ENCODE measurements at places on chromosomes 16 and 17.

DNA sequence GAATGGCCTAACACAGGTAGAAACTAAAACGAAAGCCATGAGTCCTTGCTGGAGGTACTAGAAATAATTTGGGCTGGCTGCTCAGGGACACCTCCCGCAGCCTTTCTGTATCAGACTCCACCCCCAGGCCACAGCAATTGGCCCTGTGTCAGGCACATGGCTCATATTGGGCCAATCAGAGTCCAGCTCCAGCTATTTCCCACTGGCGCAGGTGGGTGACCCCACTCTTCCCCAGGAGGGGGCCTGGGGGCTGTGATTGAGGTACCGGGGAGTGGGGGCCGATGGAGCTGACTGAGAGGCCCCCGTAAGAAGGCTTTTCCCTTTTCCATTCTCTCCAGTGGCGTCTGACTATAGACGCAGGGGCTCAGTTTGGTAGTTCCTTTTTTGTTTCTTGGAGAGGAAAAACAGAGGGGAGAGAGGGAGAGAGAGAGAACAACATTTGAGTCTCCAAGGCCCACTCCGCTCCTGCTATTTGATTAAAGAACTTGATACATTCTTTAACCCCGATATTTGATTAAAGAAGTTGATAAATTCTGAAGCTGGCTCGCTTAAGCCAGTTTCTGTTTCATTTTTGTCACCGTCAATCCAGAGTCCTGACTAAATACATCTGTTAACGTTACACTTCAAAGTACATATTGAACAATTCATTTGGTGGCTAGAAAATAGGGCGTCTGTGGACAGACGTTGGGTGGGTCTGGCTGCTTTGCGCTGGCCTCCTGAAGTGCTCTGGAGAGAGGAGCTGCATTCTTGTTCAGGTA lies 26.3 kb downstream of the FOXL1 start:
- DNase-seq = peak; percentile 33

DNA sequence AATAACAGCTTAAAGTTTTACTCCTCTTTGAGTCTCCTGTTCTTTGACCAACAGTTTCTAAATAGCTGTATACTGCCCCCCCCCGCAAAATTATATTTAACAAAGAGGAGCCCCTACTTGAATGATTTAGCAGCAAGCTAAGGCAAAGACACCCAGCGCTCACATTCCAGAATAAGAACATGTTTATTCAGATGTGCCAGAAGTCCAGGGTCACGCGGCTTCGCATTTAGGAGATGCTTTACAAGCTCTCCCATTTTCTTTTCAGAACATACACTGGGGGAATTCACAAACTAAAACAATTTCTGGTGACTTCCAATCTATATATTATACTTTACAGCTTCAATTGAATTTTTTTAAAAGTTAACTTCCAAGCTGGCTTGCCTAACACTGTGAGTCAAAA lies 5.3 kb downstream of the PLD6 start:
- no peak for DNase-seq

DNA sequence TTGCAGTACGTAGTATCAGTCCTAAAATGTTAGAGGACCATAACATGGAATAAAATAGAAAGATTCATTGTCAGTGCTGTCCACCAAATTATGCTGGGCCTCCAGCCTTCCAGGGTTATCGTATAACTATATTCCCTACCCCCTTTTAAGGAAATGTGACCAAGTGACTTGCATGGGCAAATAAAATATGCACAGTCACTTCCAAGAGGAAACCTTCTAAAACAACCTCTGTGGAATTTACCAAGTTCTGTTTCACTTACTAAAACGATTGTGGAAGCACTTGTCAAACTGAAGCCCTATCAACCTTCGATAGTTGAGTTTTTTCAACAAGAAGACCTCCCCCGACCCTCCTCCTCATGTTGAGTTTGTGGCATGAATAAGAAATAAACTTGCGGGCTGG lies 345.4 kb upstream of the C16orf82 start:
- DNase-seq = no peak

GRCh38 chr16:82190386-82190785 lies 20.4 kb upstream of the MPHOSPH6 start:
- DNase-seq = no peak

DNA sequence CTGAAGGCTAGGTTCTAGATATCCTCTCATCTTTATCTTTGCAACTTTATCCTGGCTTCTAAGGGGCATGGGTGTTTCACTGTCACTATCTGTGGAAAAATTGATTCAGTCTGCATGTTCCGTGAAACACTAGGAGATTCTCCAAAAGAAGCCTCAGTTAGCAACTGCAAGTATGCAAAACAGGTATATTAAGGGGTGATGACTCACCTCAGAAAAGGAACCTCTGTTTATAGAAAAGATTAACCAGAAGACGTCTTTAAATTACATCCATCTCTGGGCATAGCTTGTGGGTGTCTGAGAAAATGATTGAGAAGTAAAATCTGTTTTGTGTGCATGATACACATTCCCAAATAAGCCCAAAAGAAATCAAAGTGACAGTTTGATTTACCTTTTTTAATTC lies 353.8 kb upstream of the HSBP1 start:
- no peak for DNase-seq

DNA sequence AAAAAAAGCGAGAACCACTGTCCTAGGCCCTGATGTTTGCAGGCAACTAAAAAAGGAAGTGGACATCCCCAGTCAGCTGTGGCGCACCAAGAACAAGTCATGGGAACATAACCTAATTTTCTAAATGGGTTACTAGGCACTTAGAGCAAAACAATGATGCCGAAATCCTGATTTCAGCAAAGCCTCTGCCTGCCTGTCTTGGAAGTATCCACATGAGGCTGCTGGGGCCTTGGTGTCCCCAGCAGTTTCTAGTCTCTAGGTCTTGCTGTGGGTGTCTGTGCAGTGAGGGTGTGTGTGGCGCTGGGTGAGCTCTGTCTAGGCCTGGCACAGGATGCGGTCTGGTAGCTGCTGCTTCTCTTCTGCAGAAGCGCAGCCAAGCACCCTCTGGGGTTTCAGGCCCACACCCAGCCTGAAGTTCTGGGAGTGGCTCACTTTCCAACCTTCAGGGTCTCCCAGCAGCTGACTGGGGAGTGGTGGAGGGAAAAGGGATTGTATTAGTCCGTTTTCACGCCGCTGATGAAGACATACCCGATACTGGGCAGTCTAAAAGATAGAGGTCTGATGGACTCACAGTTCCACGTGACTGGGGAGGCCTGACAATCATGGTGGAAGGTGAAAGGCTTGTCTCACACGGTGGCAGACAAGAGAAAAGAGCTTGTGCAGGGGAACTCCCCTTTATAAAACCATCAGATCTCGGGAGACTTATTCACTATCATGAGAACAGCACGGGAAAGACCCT lies 21.1 kb downstream of the STH start:
- no peak for DNase-seq

DNA sequence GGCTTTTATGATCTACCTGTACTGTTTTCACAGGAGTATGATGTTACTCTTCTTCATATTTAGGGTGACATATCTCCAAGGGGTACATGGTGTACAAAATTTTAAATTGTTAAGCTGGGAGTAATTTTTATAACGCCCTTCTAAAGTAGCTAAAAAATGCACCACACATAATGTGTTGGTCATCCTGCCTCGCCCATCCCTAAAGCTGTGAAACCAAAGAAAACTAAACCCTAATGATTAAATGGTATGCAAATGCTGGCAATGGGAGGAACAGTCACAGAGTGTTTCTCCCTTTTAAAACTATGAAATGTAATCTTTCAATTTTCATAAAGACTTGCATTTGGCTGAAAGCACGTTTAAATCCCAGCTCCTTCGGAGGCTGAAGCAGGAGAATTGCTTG lies 2.0 kb upstream of the KRT24 start:
- DNase-seq = no peak

- no peak for DNase-seq
Measured at GRCh38 chr17:16465861-16466338, 26.1 kb downstream of the LRRC75A start.

- DNase-seq = no peak
Measured at GRCh38 chr17:72135546-72136325, 14.9 kb downstream of the SOX9 start.

- DNase-seq = no peak
Measured at GRCh38 chr17:74202938-74203337, 540 bp upstream of the RPL38 start.

DNA sequence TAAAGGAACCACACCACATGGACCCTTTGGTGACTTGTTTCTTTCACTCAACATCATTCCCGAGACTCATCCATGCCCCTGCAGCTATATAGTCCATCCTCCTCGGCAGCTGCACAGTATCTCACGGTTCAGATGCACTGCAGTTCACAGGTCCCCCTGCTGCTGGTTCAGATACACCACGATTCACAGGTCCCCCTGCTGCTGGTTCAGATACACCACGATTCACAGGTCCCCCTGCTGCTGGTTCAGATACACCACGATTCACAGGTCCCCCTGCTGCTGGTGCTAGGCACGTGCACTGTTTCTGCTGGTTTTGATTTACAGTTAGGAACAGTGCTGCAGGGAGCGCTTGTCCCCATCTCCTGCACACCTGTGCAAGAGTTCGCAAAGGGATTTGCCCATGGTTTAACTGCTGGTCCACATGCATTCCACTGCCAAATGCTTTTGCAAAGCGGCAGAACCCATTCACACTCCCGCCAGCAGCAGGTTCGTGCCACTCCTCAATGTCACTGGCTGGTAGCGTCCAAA lies 3.8 kb downstream of the HSDL1 start:
- DNase-seq = no peak

- DNase-seq = peak; percentile 65
Measured at GRCh38 chr16:11687601-11688519, 19.6 kb downstream of the SNN start.

- DNase-seq = no peak
Measured at GRCh38 chr17:82101301-82101715, 3.3 kb upstream of the FASN start.

- no peak for DNase-seq
Measured at GRCh38 chr17:13702266-13702665, 100.5 kb upstream of the HS3ST3A1 start.

GRCh38 chr16:57371494-57372371 lies 557 bp upstream of the CX3CL1 start:
- DNase-seq = no peak

- DNase-seq = no peak
Measured at GRCh38 chr17:79212149-79213087, 137.8 kb downstream of the ENGASE start.

GRCh38 chr16:20611975-20612481 lies 35.9 kb upstream of the ACSM2B start:
- DNase-seq = no peak

DNA sequence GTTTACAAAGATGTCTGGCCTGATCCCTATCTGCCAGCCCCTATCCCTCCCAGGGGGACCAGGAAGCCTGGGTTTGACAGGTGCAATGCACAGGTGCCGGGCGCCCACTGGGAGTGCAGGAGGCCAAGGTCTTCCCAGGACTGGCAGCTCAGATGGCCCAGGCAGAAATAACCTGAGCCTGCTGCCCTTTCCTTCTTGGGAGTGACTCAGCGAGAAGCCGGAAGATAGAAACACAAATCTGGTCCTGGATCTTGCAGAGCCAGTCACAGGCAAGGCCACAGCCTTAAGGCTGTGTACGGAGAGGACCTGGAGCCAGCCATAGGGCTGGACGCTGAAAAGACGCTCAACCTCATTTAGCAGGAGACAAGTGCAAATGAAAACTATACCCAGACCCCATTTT lies 27.7 kb downstream of the GPR142 start:
- no peak for DNase-seq

DNA sequence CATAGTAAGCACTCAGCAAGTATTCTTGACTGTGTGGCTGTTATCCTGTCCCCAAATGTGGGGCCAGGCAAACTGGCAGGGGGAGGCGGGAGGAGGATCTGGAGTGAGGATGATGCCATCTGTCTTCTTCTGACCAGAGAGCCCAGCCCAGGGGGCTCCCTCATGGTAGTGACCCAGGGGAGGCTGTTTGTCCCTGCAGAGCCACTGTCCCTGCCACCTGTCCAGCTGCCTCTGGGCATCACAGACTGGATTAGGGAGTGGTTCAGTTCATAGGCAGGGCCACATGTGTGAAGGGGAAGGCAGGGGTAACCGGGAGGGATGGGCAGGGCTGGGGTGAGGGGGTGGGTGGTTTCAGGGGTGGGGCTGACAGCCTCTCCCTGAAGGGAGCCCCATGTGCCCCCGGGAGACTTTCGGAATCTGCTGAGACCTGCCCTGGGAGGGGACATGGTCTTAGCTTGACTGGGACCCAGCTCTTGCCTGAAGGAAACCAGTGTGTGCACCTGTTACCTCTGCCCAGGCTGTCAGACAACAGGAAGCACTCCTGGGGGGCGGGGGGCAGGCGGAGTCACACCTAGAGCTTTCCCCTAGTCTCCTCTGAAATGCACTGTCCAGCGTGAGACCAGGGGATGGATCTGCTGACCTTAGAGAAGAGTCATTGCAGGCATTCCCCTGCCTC lies 15.2 kb downstream of the ARHGAP23 start:
- DNase-seq = peak; percentile 92

- DNase-seq = no peak
Measured at GRCh38 chr16:26594666-26595065, 472.1 kb upstream of the C16orf82 start.

GRCh38 chr17:75318615-75319222 lies 29.5 kb upstream of the SLC25A19 start:
- DNase-seq = no peak

DNA sequence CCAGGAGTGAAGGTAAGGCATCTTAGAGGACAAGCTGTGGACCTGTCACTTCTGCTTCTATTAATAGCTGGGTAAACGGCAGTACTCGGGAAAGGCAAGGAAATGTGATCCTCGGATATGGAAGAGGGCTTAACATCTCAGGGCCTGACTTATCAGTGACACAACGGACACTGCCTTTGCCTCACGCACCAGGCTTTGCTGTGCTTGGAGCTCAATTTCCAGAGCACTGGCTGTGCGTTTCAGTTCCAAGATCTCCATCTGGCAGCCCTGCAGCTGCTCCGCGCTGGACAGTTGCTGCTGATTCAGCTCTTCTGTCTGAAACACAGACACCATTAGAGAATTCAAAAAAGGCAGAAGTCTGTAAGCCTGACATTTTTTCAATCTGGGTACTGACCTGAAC lies 3.5 kb downstream of the KRT40 start:
- no peak for DNase-seq

DNA sequence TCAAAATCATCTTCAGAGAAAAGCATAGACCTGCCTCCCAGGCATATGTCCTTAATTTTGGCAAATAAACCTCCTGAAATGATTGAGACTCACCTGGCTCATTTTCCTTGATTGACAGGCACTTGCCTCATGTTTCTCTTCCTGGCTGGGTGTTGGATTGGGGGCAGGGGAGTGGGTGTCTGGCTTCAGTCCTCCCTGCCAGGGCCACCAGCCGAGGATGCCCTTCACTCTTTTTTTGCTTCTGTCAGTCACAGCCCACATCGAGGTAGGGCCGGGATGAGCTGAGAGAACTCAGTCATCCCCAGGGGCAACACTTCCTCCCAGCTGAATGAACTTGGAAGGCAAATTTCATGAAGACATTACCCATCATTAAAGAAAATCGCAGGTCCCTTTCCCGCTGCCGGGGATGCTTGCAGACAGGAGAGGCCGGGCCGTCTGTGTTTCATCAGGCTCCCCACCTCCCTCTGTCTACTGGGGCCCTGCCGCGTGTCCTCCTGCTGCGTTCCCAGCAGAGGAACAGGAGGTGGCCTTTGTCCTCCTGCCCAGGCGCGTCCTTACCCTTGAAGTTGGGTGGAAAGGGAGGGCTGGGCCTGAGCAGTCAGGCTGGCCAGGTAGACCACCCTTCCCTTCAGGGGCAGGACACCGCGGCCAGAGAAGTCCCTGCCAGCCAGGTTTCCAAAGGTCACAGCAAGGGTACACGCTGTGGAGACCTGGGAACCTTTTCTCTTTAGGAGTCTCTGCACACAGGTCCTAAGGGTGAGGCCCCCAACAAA lies 11.2 kb upstream of the DNAH17 start:
- DNase-seq = no peak

- no peak for DNase-seq
Measured at GRCh38 chr16:7420079-7420478, 87.4 kb downstream of the RBFOX1 start.
